ENCODE measurements at places on chromosomes 16 and 17.

GRCh38 chr16:48188449-48189102 is 32.8 kb upstream of the ABCC12 start:
- DNase-seq = no peak

GRCh38 chr17:17228521-17229279 is 8.3 kb downstream of the FLCN start:
- no peak for DNase-seq

GRCh38 chr16:11355862-11356261 is 10.6 kb downstream of the RMI2 start:
- no peak for DNase-seq

- no peak for DNase-seq
Observed at GRCh38 chr16:88870608-88871348, 4.3 kb upstream of the PABPN1L start.

DNA sequence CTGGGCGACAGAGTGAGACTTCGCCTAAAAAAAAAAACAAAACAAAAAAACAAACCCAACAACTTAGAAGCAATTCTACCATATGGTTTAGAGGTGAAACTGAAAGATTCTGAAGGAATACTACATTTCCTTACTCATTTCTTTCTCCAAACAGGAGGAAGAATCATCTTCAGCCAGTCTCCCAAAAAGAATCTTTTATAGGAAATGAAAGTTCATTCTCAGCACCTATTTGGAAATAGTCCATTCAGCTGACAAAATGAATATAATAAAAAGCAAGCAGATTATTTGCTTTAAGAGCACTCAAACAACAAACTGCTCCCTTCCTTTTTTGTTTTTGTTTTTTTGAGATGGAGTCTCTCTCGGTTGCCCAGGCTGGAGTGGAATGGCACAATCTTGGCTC is 17.7 kb downstream of the GRB2 start:
- no peak for DNase-seq

- DNase-seq = no peak
Observed at GRCh38 chr16:20385844-20386832, 18.4 kb downstream of the PDILT start.

DNA sequence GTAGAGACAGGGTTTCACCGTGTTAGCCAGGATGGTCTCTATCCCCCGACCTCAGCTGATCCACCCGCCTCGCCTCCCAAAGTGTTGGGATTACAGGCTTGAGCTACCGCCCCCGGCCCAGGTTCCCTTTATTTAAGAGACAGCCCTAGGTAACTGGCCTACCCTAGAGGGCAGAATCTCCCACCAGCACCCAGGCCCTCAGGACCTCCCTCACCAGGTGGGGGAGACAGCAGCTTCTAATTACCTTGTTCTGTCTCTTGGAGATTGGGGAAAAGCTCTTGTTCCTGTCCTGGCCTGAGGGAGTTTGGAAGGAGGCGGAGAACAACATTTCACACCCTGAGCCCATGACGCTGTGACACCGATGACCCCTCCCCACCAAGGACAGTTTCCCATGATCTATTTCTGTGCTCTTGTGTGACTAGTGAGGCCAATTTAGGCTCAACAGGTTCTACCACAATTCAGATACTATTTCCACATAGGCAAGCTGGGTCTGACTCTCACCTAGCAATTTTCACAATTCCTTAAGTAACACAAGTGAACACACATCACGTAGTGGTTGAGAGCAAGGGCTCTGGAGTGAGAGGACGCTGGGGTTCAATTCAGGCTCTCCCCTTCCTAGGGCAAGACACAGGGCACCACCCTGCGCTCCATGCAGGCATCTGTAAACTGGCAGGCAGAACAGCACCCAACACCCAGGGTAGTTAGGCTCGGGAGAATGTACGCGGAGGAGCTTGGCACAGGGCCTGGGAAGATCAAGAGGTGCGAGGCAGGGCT is 20.4 kb downstream of the HDAC5 start:
- no peak for DNase-seq

DNA sequence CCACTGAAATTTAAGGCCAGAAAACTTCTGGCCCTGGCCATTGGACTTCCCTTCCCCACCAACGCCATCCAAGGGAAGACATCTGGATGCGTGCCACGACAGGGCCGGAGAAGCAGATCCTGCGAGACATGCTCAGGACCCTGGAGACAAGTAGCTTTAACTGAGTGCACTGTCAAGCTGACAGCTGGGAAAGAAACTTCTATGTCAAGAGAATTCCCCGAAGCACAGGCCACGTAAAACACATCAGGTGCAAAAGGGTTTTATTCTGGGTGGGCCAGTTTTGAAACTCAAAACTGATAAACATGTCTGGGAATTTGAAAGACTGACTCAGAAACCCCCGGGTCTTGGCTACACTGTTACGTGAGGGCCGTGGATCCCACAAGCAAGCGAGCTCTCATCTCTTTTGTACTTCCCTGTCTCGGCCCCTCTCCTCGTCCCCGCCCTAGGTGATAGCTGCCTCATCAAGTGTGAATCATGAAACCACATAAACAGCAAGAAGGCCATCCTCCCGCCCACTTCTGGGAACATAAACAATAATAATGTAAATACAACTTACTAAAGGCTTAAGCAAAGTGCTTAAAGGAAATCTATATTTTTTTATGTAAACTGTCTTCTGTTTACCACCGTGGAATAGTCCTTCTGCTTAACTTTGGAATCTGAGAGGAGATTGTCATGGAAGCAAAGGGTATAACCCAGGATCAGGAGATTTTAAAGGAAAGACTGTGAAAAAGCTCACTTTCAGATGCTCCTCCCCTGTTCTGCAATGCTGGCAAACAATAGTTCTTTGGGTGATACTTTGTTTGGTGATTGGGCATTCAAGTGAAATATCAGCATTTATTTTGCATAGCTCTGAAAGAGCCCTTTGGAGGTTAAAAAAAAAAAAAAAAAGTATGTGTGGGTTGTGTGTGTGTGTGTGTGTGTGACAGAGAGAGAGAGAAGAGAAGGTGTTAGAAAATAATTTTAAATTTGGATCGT is 406.0 kb upstream of the MAF start:
- no peak for DNase-seq

- no peak for DNase-seq
Observed at GRCh38 chr17:77233635-77234334, 93.0 kb downstream of the SEC14L1 start.

DNA sequence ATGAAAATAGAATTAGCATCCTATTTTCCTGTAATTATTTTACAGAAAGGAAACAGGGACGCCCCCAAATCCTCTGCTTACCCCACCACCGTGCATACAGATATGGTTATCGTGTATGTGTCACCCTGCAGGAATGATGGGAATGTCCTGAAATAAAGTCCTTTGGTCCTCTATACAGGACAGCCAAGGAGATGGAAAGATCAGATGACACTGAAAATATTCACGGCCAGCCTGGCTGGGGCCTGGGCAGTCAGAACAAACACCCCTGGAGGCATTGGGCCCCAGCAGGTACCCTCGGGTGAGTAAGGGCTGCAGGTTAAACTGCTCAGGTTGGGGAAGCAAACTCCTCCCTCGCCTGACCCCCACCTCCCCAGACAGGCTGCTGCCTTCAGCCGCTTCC is 368.0 kb downstream of the FOXL1 start:
- DNase-seq = no peak

DNA sequence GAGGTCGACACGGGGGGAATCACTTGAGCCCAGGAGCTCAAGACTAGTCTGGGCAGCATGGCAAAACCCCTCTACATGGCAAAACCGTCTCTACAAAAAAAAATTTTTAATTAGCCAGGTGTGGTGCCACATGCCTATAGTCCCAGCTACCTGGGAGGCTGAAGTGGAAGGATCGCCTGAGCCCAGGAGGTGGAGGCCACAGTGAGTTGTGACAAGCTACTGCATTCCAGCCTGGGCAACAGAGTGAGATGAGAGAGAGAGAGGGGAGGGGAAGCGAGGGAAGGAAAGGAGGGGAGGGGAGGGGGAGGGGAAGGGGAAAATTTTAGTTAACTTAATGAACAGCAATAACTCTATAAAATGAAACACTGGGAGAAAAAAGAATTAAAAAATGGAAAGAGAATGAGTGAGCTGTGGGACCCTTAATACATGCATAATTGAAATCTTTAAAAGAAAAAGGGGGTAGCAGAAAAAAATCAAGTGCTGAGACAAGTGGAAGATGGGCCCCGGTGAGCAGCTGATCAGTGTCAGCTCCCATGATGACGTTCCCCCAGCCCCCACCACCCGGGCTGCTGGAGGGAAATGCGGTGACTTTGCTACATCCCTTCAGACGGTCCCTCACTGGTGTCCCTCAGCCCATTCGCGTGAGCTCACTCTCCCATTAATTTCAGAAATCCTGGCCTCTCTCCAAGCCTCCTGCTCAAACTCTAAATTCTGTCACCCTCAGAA is 2.7 kb downstream of the ASGR2 start:
- no peak for DNase-seq

GRCh38 chr17:29210879-29211278 is 30.7 kb upstream of the MYO18A start:
- no peak for DNase-seq

DNA sequence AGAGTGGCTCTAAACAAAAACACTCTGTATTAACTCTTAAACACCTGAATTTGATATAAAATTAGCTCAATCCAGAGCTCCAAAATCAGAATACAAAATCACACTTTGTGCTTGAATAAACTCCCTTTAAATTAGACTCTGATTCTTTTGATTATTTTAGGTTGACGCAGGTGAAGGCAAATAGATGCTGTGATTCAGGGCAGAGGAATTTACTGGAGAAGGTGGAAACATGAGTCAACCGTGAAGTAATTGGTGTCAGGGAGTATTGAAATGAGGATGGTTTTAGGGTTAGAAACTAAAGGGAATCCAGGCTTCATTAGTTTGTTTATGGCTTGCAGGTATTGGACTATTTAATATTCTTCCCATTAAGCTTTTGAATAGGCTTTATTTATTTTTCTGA is 37.1 kb upstream of the TEKT1 start:
- no peak for DNase-seq

- no peak for DNase-seq
Observed at GRCh38 chr16:79404571-79404970, 196.0 kb downstream of the MAF start.

DNA sequence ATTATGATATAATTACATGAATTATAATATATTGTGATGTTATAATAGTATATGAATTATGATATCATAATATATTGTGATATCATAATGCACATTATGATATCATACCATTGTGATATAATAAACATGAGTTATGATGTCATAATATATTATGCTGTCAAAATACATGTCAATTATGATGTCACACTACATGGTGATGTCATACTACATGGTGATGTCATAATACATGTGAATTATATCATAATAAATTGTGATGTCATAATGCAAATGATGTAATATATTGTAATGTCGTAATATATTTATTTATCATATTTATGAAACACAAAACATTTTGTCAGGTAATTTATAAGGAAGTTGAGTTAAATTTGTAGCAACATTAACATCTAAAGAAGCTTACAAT is 1950.1 kb downstream of the TP53TG3F start:
- DNase-seq = no peak

GRCh38 chr17:6299275-6299674 is 135.6 kb downstream of the AIPL1 start:
- no peak for DNase-seq

DNA sequence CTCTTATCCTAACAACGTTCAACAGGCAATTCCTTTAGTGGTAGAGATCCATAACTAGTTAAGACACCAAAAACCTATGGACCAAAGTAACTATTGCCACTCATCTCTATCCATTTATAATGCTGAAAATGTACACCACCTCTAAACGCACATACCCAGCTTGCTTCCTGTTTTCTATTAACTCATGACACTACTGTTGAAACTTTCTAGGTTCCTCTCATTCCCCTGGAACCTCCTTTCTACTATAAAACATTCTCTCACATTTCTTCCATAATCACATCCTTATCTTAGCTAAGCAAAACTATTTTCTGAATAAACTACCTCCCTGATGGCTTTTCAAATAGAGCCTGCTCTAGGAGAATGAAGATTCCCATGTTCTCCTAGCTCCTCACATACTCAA is 42.9 kb upstream of the KSR1 start:
- DNase-seq = no peak

GRCh38 chr17:1058423-1059130 is 61.6 kb downstream of the TIMM22 start:
- DNase-seq = peak; percentile 6

- DNase-seq = no peak
Observed at GRCh38 chr17:1800240-1800639, 29.5 kb downstream of the SMYD4 start.

- DNase-seq = no peak
Observed at GRCh38 chr17:17402558-17402957, 74.2 kb upstream of the MED9 start.

GRCh38 chr17:62714016-62714777 is 86.7 kb downstream of the MRC2 start:
- DNase-seq = no peak

DNA sequence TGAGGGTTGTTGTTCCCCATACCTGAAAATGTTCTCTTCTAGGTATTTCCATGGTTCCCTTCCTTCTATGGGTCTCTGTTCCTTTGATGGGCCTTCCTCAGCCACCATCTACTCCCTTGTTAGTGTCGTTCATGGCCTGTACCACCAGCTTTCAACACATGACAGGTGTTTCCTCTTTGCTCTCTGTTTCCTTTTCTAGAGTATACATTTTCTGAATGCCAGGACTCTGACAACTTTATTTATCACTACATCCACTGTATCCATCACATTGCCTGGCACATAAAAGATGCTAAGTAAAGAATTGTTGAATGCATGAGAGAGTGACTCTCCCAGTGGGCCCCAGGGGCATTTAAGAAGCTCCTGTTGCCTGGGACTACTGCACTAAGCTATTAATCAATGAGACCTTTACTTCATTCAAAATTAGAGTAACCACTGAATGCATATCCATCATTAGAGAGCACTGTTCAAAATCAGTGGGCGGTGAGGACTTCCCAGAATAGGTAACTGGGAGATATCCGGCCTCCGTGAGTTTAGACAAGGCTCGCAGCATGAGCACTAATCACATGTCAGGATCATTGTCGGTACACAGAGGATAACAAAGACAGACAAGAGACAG is 255.0 kb downstream of the CBLN1 start:
- DNase-seq = no peak

DNA sequence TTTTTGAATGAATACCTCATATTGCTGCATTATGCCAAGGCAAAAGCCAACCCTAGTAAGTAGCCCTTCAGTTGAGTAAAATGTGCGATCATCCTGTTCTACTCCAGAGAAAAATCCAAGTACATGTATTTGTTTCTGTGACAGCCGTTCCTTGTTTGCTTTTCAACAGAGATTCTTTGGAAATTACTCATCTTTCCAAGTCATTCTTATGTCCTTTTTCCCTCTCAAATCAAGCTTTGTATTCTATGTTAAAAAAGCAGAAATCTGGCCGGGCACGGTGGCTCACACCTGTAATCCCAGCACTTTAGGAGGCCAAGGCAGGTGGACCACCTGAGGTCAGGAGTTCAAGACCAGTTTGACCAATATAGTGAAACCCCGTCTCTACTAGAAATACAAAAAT is 112.9 kb upstream of the HAS3 start:
- DNase-seq = no peak

GRCh38 chr17:51305182-51305581 is 44.8 kb downstream of the UTP18 start:
- no peak for DNase-seq

- peak; percentile 61 for DNase-seq
Observed at GRCh38 chr17:78748730-78749317, 33.2 kb downstream of the CYTH1 start.
